Anterior cingulate cortex (tissue), 58 donors: ENCODE measurements at places on chromosomes 2 and 18.

GRCh38 chr2:18436503-18437005, 123.9 kb downstream of the RDH14 start:
- no peak for DNase-seq

GRCh38 chr18:51890762-51891161, 449.2 kb upstream of the DCC start:
- DNase-seq, result no peak

DNA sequence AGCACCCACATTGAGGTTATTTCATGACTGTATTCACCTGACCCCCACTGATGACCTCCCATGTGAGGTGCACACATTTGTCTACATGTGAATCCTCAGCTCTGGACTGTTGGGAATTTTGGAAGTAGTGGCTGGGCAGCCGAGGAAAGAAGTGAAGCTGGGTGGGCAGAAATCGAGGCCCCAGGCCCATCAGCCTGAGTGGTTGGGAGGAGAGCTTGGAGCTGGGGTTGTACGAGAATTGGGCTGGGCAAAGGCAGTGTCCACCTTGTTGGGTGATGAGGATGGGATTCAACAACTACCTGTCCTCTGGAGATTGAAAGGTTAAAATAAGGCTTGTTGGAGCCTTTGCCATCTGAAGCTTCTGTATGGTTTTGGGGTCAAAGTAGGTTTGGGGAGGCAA, 35.8 kb downstream of the AGAP1 start:
- no peak for DNase-seq

DNA sequence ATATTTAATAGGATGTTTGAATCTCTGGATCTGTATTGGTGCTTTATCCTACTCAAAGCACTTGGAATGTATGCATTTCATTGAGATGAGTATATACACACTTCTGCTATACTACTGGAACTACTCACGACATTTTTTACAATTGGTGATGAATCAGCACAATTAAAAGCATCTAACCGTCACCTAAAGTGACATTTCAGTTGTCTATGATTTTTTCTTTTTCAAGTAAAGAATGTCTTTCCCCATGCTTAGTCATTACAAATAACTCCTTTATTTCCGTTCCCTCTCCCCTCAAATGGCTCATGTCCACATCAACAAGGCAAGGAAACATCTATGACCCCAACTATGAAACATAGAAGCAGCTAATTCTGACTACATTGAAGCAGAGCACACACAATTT, 77.3 kb downstream of the CLIP4 start:
- no peak for DNase-seq

DNA sequence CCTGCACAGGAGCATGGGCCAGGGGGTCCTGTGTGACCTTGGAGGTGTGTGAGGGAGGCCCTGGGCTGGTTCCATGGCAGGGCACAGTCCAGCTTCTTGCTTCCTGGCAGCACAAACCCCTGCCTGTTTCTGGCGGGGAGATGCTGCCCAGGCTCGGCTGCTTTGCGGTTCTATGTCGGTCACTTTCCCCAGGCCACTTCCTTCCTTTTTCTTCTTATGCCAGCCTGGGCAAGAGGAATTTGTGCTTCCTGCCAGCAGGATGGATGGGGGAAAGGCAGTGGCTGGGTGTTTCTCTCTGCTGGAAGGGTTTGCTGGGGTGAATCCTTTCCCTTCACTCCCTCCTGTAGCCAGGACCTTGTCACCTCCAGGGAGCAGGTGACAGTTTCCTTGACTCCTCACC, 24.3 kb downstream of the ASAP2 start:
- DNase-seq, result peak; percentile 71

DNA sequence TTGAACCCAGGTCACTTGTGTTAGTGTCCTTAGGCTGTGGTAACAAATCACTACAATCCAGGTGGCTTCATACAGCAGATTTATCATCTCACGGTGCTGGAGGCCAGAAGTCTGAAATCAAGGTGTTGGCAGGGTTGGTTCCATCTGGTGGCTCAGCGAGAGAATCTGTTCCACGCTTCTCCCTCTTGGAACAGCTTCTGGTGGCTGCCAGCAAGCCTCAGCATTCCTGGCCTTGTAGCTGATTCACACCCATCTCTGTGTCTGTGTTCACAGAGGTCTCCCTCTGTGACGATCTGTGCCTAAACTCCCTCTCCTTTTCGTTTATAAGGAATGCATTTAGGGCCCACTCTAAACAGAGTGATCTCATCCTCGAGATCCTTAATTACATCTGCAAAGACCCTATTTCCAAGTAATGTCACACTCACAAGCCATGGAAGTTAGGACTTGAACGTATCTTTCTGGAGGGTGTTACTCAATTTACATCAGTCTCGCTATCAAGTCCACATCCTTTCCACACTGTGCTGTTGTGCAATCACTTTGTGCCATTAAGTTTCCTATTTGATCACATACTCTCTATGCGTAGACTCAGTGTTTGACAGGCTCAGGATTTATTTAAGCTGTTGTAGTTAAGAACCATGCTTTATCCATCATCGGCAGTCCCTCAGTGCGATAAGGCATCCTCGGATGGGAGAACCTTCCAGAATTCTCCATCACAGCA, 164.4 kb downstream of the SOCS6 start:
- no peak for DNase-seq

DNA sequence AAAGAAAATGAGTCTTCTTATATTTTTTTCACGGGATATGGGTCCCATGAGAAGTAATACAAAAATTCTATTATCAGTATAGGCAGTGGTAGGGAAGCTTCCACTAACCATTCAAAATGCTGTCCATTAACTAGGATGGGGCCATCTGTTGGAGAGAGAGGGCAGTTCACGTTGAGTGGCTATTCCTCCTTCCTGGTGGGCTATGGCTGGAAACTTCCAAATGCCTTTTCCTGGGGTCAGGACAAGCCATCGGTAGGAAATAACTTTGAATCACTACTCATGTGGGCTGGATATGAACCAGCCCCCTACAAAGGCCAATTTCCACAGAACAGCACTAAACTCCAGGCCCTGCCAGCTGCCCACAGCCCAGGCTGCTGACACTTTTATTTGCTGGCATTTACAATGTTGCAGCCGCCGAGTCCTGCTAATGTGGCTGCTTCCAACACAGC, 156.1 kb upstream of the HNRNPA3 start:
- DNase-seq, result no peak

DNA sequence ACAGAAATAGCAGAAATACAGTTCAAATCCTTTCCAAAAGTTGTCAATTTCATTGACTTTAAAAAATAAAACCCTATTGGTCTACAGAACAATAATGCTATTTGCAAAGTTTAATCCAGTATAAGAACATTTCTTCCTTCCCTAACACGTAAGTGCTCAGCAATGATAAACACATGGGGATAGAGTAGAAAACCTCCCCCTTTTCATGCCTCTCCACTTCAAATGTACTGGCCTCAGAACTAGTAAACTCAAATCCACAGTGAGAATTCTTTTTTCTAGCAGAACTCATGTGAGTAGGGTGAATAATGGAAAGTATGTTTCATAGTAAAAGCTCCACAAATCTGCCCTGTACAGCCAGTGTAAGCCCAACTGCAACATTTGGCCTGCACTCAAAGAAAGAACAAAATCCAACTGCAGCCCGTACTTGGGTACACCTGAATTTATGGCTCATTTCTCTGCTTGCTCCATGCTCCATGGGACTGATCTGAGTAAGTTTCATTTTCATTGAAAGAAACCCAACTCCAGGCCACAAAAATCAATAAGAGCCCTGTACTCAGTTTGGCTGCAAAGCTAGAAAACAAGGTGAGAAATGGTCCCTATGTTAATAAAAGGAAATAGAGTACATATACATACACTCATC, 115.0 kb upstream of the RMDN2 start:
- no peak for DNase-seq

DNA sequence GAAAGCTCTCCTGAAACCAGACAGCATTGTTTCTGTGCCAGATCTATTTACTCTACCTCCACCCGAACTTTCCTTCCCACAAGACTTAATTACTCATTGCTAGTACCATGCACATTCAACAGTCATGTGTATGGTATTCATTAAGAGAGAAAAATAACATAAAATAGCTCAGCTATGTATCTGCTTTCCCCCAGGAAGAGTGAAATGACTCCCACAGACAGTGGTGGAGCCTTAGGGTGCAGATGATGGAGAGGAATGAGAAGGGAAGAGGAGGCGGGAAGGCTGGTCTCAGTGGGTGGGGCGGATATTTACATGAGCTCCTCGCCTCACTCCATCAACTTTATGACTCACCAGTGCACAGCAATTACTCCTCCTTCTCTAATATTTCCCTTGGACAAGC, 724.5 kb downstream of the EPHA4 start:
- DNase-seq, result no peak

DNA sequence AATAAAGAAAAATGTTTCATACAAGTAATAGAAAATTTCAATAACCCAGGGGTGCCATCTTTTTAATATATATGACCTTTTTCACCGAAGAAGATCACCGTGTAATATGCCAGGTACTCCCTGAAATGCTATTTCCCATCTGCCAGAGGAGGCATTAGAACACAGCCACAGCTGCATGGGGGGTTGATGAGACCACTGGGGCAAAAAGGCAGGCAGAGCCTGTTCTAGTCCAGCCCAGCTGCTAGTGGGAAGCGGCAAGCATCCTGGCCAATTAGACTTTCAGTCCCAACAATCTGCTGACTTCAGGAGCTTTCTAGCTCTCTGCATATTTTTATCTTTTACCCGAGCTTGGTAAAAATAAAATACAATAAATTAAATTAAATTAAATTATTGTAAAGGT, 362.6 kb downstream of the RIT2 start:
- no peak for DNase-seq

- DNase-seq, result no peak
Measured at GRCh38 chr18:49698525-49699025, 114.8 kb downstream of the ACAA2 start.
